Activated naive CD4-positive, alpha-beta T cell (primary cell): ENCODE measurements at places on chromosomes 6 and 20.

GRCh38 chr6:69422475-69422874, 374.3 kb downstream of the LMBRD1 start:
- DNase-seq: no peak

- DNase-seq: no peak
Measured at GRCh38 chr20:53079828-53080686, 107.9 kb downstream of the TSHZ2 start.

- DNase-seq: no peak
Measured at GRCh38 chr6:125868678-125869395, 78.1 kb downstream of the NCOA7 start.

- no peak for DNase-seq
Measured at GRCh38 chr20:41566896-41567527, 51.2 kb downstream of the CHD6 start.
